ENCODE measurements at places on chromosomes 6 and 20. TPM values are rescaled to one million over a fixed set of nuclear protein-coding genes. Genes with fewer than 3 reads are reported as not detected.
A peak's percentile ranks its signal among the peaks of the same experiment; 100 is the strongest.

GRCh38 chr20:45765980-45766379 lies 25.7 kb downstream of the WFDC3 start:
- DNase-seq, result no peak

DNA sequence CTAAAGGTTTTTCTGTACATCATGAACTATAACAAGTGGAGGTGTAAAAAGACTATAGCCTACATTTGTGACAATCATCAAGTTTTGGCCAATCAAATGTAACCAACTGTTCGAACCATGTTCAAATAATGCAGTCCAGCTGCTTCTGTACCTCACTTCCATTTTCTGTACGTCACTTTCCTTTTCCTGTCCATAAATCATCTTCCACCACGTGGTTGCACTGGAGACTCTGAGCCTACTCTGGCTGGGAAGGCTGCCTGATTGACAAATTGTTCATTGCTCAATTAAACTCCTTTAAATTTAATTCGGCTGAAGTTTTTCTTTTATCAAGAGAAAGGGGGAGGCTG lies 270.4 kb upstream of the JARID2 start:
- DNase-seq, result peak; percentile 33

- no peak for DNase-seq
These were observed 95.5 kb downstream of the SNAP91 start for GRCh38 chr6:83613378-83613777.

- DNase-seq, result peak; percentile 67
These were observed 637 bp downstream of the MYLK4 start for GRCh38 chr6:2749969-2750600.

EEF1A2 gene
- total RNA-seq, result not detected

SLC17A1 gene
- total RNA-seq, result not detected

All from stomach (tissue), 19 donors.